Stimulated activated CD8-positive, alpha-beta memory T cell treated with anti-CD3 and anti-CD28 coated beads, Interleukin-15, amount 100 ng/mL, for 1 hour (primary cell): ENCODE measurements at places on chromosomes 1 and 21.

DNA sequence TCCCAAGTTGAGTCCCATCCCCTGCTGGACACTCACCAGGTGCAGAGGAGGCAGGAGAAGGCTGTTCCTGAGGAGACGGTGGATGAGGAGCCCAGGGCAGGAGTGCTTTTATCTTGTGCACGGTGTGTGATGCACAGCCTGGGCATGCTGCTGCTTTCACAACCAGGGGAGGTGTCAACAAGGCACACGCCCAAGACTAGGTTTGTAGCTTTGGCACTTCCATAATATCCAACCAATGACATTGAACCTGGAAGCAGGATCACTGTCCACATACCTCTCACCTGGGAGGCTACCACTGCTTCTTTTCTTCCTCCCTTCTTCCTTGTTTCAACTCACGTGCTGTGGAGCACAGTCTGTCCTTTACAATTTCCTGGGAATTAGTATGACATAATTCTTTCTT lies at the start of gene LCE3D:
TSS of gene LCE3D (minus strand) at position 84 of the 400 bp plus-strand sequence. CDS start 580 bp downstream, outside the sequence.
- DNase-seq = no peak

- DNase-seq = no peak
Observed at GRCh38 chr1:99570486-99571089, 75.3 kb upstream of the PALMD start.

DNA sequence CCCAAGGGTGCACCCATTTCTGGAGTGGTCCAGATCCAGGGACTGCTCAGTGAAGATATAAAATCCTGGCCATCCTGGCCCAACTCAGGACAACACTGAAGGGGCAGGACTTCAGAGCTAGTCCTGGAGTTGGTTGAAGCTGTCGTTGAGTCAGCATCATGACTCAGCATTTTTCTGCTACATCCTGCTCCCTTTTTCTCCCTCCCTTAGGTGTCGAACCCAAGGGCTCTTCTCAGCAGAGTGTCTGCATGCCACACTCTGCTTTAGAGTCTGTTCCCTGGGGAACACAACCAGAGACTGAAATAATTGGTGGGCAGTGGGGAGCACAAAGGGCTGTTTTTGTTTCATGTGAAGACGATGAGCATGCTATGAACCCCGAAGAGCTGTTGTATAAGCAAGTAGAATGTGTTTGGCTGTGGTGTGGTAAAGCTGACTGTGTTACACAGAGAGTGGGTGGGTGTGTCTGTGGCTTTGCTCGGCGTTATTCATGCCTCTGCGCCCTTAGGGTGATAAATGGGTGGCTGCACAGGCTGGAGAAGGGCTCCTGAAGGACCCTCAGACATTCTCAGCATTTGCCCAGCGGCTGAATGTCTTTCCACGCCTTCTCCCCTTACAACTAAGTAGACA lies 167.2 kb downstream of the CYYR1 start:
- DNase-seq = no peak

GRCh38 chr1:8122477-8123407 lies 96.6 kb upstream of the ERRFI1 start:
- DNase-seq = no peak

GRCh38 chr1:235887676-235888075 lies 21.0 kb upstream of the LYST start:
- no peak for DNase-seq

- DNase-seq = no peak
Observed at GRCh38 chr1:156394835-156395461, 25.9 kb downstream of the RHBG start.

- DNase-seq = no peak
Observed at GRCh38 chr1:98323388-98323787, 338.1 kb upstream of the SNX7 start.

DNA sequence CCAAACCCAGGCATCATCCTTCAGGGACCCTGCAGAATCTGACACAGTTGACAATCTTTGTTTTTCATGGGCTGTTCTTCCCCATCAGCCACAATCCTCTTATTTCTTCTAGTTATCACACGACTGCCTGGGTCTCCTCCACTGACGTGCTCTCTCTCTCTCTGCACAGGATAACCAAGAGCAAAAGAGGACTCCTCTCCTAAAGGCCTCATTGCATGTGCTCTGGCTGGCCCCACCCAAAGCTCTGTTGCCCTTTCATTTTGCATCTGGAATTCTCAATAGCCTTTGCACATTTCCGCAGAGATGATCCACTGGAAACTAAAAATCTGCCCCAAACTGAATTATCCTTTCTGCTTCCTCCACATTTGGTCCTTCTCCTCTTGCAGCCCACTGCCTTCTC lies 58.5 kb downstream of the KANK4 start:
- no peak for DNase-seq

GRCh38 chr21:25708467-25709065 lies 26.1 kb downstream of the ATP5PF start:
- peak; percentile 14 for DNase-seq

DNA sequence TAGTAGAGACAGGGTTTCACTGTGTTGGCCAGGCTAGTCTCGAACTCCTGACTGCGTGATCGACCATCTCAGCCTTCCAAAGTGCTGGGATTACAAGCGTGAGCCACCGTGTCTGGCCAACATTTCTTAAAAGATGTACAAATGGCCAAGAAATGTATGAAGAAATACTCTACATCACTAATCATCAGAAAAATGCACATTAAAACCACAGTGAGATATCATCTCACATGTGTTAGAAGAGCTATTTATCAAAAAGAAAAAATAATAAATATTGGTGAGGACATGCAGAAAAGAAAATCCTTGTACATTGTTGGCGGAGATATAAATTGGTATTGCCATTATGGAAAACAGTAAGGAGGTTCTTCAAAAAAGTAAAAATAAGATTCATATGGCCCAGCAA lies 33.6 kb upstream of the TNFSF18 start:
- no peak for DNase-seq

DNA sequence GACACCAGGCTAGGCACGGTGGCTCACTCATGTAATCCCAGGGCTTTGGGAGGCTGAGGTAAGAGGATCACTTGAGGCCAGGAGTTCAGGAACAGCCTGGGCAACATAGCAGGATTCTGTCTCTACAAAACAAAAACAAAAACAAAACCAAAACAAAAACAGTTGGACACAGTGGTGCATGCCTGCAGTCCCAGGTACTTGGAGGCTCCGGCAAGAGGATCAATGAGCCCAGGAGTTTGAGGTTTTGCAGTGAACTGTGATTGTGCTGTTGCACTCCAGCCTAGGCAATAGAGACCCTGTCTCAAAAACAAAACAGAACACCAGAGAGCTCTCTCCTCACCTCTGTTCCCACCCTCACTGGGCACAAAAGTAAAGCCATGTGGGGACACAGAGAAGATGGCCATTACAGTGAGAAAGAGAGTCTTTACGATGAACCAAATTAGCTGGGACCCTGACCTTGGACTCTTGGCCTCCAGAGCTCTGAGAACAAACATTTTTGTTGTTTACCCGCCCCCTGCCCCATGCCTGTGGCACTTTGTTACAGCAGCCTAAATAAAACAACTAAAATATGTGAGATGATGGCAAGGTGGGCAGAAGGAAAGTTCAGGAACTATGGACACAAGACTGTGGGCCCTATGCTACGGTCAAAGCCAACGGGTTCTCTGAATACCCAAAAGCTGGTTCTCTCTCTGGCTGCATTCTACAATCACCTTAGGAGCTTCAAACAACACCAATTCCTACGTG lies 9.8 kb downstream of the NADK start:
- DNase-seq = no peak

GRCh38 chr1:174191349-174191862 lies 32.1 kb downstream of the RABGAP1L start:
- DNase-seq = no peak

DNA sequence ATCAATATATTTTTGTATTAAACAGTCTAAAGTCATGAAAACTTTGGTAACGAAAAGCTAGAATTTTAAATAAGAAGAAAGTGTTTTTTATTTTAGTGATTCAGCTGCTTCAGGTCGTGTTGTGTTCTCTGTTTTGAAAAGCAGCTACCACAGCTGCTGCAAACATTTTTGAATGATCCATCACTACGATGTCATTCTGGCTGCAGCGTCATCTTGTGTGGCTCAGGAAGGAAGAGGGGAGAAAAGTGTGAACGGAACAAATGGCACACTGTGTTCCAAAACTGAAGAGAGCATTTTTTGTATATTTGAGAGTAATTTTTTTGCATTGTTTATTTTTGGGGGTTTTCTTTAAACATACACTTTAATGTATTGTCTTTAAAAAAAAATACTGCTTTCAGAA lies 323.0 kb upstream of the ADGRL2 start:
- DNase-seq = no peak

DNA sequence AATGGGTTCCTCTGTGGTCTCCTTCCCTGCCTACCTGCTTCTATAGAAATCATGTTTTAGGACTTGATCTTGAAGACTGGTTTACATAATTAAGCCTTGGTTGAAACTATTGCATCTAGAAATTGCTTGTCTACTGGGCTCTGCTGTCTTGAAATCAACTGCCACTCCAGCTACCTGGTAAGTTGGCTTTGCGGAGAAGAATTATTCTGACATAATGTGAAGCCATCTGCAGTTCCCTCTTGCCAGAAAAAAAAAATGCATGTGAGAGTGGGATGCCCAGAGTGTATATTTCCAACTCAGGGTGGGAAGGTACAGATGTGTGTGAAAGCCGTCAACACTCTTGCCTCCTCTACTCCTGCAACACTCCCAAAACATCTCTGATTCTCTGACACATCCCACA lies 27.2 kb downstream of the C8B start:
- no peak for DNase-seq

DNA sequence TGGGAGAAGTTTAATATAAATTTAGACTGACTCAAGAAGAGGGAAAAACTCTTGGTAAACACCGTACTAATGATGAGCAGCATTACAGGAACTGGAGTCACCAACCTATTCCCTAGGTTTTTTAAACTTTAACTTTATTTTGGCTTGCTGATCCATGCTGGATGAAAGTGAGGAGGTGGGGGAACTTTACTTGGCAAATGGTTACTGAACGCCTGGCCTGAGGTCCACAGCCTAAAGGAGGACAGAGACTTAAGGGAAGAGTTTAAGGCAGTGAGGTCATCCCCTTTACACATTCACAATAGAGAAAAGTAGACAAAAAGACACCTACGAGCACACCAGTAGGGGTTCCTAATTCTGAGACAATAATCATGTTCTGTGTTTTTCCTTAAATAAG lies 25.6 kb upstream of the A3GALT2 start:
- no peak for DNase-seq

DNA sequence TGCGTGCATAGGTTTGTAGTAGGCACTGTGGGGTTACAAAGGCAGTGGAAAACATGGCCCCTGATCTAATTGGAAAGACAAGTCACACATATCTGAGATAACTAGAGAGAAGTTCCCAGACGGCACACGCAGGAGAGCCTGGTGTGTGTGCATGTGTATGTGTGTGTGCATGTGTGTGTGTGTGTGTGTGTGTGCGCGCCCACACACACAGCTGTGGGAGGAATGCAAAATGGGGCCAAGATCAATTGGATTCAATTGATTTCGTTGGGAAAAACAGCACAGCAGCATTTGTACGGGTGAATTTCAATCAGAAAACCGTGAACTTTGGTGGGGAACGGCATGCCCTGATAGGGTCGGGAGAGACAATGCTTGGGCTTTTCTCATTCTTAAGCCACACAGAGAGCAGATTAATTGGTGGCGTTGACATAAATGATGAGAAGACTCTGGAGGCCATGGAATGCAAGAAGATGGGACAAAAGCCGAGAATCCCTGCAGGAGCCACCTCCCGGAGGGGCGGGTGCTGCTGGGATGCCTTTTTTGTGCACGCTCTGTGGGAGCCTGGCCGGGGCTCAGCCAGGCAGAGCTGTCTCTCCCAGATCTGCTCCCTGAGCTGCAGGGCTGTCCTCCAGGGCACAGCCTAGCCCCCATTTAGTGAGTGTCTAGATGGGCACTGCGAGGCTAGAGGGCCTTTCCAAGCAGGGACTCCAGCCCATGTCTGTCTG lies 322.0 kb downstream of the CAMTA1 start:
- no peak for DNase-seq

GRCh38 chr1:101918277-101918676 lies 78.4 kb downstream of the OLFM3 start:
- DNase-seq = no peak

DNA sequence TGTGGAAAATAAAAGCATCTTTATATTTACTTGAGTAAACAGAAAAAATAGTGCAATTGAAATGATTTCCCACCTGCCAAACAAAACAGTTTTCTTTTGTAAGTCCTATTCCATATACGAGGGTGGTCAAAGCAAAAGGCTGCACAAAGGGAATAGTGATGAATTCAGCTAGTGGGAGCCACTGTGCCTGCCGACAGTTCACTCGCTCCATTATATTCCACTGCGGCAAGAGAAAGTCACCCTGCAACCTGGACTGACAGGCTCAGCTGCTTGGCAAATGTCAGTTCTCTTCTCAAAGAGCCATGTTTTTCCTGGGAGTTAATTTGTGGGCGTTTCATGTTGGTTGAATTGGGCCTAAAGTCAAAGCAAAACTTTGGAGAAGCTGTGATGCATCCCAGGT lies 145.4 kb downstream of the LMO4 start:
- no peak for DNase-seq

DNA sequence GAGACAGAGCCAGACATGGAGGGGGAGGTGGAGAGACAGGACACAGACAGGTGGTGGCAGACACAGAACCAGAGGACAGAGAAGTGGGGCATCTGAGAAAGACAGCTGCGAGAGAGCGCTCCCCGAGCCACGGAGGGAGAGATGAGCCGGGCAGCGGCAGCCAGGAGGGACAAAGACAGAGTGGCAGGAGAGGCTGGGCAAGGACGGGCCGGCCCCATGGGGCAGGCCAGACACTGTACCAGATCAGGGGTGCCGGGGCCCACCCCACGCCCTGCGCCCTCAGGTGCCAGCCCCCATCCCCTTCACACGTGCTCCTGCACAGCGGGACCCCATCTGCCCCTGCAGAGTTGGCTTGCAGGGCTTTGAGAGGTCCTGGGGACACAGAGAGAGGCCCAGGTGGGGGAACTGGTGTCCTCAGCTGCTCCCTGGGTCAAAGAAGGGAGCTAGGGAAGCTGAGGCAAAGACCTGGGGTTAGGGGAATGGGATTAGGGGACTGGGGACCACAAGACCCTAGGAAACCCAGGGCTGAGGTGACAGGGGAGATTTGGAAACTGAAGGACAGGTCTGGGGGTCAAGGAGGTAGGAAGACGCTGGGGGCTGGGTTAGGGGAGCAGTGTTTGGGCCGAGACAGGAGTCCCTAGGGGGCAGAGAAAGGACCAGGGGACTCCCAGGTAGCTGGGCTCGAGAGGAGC lies 643 bp downstream of the FNDC5 start:
- no peak for DNase-seq

DNA sequence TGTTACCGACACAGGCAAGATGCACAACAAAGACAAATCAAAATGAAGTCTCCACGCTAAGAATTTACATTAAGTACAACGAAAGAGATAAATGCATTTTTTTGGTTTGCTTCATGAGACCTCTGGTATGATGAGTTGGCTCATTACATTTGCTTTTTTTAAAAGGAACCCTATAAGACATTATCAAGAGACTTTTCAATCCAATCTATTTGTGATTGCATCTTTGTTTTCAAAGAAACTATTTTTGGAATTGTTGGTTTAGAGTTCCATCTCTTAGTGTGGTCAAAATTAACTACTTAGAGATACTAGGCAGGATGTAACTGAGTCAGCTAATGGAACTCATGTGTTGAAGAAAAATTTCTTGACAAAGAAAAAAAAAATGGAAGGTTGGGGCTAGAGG lies 200.1 kb downstream of the ZC3H11B start:
- DNase-seq = no peak

- DNase-seq = no peak
Observed at GRCh38 chr1:172948457-172948856, 102.3 kb downstream of the TNFSF18 start.
